Stimulated activated CD8-positive, alpha-beta memory T cell treated with anti-CD3 and anti-CD28 coated beads, Interleukin-4, amount 100 ng/mL, for 1 hour (primary cell): ENCODE measurements at places on chromosomes 12 and 14.

GRCh38 chr12:71688961-71689570 is 3.2 kb downstream of the TMEM19 start:
- DNase-seq = no peak

- no peak for DNase-seq
Observed at GRCh38 chr14:56899829-56900228, 89.5 kb upstream of the OTX2 start.

DNA sequence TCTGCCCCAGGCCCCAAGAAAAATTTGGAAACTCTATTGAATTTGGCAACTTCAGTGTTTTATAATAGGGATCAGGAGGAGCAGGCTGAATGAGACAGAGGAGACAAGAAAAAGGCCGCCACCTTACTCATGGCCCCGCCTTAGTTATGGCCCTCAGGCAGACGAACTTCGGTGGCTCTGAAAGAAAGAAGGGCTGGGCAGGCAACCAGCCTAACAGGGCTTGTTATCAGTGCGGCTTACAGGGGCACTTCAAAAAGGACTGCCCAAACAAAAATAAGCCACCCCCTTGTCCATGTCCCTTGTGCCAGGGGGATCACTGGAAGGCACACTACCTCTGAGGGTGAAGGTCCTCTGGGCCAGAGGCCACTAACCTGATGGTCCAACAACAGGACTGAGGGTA is 146.3 kb upstream of the ATF7IP start:
- no peak for DNase-seq

DNA sequence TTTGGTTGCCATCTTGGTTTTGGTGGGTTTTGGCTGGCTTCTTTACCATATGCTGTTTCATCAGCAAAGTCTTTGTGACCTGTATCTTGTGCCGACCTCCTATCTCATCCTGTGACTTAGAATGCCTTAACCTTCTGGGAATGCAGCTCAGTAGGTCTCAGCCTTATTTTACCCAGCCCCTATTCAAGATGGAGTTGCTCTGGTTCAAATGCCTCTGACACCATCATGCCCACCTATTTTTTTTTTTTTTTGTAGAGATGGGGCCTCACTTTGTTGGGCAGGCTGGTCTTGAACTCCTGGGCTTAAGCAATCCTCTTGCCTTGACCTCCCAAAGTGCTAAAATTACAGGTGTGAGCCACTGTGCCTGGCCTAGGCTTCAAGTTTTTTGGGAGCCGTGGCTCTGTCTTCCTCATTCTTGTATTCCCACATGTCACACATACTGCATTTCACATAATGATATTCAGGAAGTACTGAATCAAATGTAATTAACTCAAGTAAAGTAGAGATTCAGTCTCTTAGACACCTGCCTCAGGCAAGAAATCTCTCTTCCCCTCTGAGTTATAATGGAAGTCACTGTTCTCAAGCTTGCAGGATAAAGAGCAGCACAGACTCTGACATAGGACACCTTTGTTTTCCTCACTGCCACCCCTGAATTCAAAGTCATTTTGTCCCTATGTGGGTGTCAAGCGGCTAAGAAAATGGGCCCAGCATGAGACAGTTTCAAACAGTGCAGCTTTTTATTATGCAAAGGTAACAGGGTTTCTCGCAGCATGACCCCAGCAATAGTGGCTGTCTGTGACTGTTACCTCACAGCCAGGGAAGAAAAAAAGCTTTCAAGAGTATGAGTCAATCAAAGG is 159.0 kb downstream of the PTPN11 start:
- no peak for DNase-seq

DNA sequence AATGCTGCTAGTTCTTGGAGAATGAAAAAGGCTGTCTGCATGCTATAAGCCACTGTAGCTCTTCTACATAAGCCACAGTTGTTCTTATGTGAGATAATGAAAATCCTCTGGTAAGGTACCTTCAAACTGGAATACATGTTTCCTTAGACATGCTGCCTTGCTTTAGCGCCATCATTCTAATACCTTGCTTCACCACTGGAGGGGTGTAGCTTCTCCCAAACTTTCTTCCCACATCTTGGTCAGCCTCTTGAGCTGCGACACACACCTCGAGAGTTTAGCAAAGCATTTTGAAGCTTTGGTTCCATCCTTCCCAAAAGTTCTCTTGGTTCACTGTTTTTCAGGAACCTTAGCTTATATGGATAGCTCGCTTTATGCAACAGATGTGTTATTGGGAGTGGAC is 69.5 kb downstream of the NKX2-1 start:
- no peak for DNase-seq

GRCh38 chr14:105126981-105127329 is 41.6 kb downstream of the JAG2 start:
- DNase-seq = no peak

GRCh38 chr14:71416392-71416791 is 509.1 kb downstream of the PCNX1 start:
- DNase-seq = no peak

- no peak for DNase-seq
Observed at GRCh38 chr12:14547571-14547970, 20.1 kb downstream of the PLBD1 start.

- DNase-seq = no peak
Observed at GRCh38 chr12:99453836-99454538, 193.6 kb upstream of the GARIN6 start.

- no peak for DNase-seq
Observed at GRCh38 chr12:89882050-89882449, 173.4 kb upstream of the ATP2B1 start.

DNA sequence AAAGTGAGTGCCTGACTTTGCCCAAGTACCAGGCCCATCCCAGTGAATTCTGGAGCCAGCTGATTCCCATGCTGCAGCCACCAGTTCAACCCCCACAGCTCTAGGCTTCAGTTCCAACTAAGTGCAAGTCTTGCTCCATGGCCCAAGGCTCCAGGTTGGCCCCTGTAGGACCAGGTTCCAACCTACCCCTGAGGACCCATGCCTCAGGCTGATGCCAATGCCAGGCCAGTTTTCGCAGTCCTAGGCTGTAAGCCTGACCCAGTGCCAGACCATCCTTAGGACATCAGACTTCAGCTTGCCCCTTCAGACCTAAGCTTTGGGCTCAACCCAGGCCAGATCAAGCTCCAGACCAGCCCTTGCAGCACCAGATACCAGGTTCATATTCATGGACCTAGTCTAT is 352.6 kb downstream of the FSCB start:
- DNase-seq = no peak

DNA sequence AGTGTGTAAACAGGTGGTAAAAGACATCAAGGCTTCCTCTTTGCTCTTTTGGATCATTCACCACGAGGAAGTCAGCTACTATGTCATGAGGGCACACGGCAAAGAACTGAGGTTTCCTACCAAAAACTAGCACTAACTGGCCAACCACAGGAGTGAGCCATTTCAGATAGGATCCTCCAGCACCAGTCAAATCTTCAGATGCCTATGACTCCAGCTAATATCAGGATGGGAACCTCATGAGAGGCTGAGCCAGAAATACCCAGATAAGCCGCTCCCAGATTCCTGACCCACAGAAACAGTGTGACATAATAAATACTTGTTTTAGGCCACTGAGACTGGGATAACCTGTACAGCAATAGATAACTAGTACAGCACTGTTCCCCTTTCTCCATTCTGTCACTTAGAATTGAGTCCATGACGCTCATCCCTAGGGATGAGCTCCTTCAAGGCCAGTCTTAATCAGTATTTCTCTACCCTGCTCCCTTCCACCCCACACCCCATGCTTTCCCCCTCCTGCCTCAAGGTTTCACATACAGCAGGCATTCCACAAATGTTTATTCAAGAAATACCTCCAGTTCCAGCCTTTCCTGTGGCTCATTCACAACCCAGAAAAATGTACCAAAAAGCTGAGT is 68.4 kb downstream of the PPM1H start:
- DNase-seq = no peak

DNA sequence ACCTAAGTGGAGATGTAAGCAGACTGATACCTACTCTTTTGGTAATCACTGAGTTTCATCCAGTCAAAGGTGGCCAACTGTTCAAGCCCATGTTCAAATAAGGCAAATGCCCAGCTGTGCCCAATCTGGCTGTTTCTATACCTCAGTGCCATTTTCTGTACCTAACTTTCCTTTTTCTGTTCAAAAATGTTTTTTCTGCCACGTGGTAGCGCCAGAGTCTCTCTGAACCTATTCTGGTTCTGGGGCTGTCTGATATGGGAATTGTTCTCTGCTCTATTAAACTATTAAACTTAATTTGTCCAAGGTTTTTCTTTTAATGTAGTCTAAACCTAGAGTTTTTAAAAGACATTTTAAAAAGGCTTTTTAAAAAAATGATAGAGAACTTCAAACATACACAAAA is 391.2 kb downstream of the NOVA1 start:
- DNase-seq = no peak

DNA sequence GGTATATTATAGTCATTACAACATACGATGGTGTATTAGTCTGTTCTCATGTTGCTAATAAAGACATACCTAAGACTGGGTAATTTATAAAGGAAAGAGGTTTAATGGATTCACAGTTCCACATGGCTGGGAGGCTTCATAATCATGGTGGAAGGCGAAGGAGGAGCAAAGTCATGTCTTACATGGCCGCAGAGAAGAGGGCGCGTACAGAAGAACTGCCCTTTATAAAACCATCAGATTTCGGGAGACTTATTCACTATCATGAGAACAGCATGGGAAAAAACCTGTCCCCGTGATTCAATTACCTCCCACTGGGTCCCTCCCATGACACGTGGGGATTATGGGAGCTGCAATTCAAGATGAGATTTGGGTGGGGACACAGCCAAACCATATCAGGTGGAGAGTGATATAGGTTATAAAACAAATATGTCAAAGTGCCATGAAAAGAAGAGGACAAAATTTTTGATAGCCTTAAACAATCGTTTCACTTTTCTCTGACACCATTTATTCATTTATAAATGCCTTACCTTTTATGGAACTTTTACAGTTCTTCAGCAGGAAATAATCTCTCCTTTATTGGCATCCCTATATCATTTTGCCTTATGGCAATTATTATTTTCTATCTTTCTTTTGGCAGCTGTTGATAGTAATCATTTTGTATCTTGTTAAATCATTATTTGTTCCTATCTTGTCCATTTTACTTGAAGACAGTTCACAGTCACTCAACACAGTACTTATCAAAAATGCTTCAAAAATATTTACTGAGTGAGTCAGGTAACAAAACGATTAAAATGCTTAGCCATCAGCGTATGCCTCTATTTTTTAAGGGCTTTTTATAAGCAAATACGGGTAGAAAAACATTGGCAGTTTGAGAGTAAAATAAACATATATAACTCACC is 196.0 kb downstream of the RAD51B start:
- no peak for DNase-seq
